ENCODE measurements at places on chromosomes 16 and 17. TPM values are rescaled to one million over a fixed set of nuclear protein-coding genes. Genes with fewer than 3 reads are reported as not detected.

Gene KCNJ16
- polyA plus RNA-seq: 11.0 TPM

Gene IL17C
- polyA plus RNA-seq: not detected

Gene KRTAP1-4
- polyA plus RNA-seq: not detected

Gene INO80E
- polyA plus RNA-seq: 55.1 TPM

Gene SOX9
- polyA plus RNA-seq: 21.2 TPM

Gene TBX2
- 9.6 TPM for polyA plus RNA-seq

Gene ATXN7L3
- 44.1 TPM for polyA plus RNA-seq

Gene CHST6
- polyA plus RNA-seq: 10.1 TPM

Gene AIPL1
- not detected for polyA plus RNA-seq

Gene GINS3
- 1.3 TPM for polyA plus RNA-seq

Measured in small intestine (tissue), 16 donors.